ENCODE measurements at places on chromosomes 12 and 14. TPM values are rescaled to one million over a fixed set of nuclear protein-coding genes. Genes with fewer than 3 reads are reported as not detected.
A peak's percentile ranks its signal among the peaks of the same experiment; 100 is the strongest.

- no peak for DNase-seq
These were observed 40.7 kb downstream of the ATG14 start for GRCh38 chr14:55370883-55371455.

DNA sequence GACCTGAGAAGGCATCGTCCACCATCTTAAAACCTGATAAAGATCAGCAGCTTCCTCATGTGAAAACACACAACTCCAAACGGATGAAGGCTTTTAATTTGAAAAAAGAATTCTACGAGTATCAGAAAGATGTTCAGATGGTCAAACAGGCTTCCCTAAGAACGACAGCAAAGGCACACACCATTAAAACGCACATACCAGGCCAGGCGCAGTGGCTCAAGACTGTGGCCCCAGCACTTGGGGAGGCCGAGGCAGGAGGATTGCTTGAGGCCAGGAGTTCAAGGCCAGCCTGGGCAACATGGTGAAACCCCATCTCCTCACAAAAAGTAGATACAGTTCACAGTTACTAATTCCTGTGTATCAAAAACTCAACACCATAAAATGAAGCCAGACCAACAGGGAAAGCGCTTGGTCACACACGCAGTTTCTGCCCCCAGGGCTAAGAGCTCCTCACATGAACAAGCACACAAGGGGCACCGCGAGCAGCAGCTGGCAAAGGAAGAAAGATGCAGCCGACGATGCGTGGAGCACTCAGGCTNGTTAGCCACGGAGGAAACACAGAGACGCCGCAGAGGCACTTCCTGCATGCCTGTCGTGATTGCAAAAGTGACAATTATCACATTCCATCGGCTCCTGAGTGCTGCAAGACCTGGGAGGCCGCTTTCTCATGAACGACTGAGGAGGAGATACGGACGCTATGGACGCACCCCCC, 78.0 kb downstream of the NOC4L start:
- peak; percentile 44 for DNase-seq

DNA sequence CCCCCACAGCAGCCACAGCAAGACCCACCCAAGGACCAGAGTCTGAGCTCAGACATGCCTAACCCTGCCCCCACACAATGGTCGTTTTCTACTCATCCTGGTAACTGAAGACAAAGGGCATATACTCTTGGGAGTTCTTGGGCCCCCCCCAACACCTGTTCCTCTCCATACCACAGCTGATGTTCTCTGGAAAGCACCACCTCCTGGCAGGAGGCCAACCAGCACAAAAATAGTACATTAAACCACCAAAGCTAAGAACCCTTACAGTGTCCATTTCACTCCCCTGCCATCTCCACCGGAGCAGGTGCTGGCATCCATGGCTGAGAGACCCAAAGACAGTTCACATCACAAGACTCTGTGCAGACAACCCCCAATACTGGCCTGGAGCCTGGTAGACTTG, 80.6 kb upstream of the DAAM1 start:
- DNase-seq, result peak; percentile 86

GRCh38 chr14:35855876-35856481, 29.8 kb downstream of the BRMS1L start:
- peak; percentile 50 for DNase-seq

DNA sequence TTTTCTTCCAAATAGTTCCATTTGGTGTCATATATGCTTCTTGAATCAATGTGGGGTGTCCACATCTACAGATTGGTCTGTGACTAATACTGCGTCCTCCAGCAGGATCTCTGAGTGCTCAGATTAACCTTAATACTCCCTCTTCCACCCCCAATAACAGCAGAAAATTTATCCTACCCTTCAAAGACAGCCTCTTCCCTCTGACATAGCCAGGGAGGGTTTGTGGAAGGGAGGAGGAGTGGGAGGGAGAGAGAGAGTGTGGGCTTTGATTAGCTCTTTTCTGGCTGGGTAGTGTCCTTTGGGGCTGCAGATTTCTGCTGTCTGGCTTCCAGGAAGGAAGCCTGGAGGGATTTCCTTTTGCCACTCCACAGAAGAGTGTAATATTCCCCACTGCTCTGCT, 220.7 kb downstream of the TTC6 start:
- DNase-seq, result no peak

GRCh38 chr12:64610079-64610659, at the start of gene RASSF3:
TSS of gene RASSF3 (plus strand) at chr12:64610495. CDS start at chr12:64610633, 138 bp downstream.
- DNase-seq, result peak; percentile 92

DNA sequence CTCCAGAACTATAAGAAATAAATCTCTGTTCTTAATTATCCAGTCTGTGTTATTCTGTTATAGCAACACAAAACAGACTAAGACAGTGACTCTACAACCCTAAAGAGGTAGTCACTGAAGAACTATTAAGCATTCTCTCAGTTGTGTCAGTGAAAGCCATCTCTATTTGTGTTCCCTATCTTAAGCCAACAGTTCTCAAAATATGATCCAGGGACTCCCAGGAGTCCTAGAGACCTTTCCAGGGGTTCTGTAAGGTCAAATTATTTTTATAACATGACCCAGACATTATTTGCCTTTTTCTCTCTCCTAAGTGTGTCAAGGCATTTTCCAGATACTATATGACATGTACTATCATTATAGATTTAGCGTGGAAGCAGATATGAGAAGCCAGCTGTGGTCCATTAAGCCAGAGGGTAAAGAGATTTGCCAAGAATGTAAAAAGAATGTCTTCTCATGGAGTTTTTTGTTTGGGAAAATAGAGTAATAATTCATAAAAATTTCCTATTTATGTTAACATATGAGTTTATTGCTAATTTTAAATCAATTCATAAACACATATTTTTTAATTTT, 315.8 kb downstream of the RGS6 start:
- DNase-seq, result peak; percentile 61

DNA sequence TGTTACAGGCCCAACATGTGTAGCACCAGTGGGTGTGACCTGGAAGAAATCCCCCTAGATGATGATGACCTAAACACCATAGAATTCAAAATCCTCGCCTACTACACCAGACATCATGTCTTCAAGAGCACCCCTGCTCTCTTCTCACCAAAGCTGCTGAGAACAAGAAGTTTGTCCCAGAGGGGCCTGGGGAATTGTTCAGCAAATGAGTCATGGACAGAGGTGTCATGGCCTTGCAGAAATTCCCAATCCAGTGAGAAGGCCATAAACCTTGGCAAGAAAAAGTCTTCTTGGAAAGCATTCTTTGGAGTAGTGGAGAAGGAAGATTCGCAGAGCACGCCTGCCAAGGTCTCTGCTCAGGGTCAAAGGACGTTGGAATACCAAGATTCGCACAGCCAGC, 8.6 kb downstream of the BCL2L14 start:
- no peak for DNase-seq

CACNA1C gene
- total RNA-seq, result 6.5 TPM

PYM1 gene
- total RNA-seq, result 15.5 TPM

ITPR2 gene
- 31.4 TPM for total RNA-seq

ATF7IP gene
- total RNA-seq, result 70.9 TPM
